Suprapubic skin (tissue), 4 donors: ENCODE measurements at places on chromosomes 1 and 21. TPM values are rescaled to one million over a fixed set of nuclear protein-coding genes. Genes with fewer than 3 reads are reported as not detected.

- H3K36me3 ChIP-seq, result no peaks in the 10 kb centered on the region
- peaks cover 5% of the 10 kb centered on the region for H3K27me3 ChIP-seq
- H3K4me1 ChIP-seq, result peaks cover 7% of the 10 kb centered on the region
- H3K27ac ChIP-seq, result no peak overlapping the region
- no peak overlapping the region for H3K4me3 ChIP-seq
These were observed 41.7 kb upstream of the RXRG start for GRCh38 chr1:165486663-165487062.

DNA sequence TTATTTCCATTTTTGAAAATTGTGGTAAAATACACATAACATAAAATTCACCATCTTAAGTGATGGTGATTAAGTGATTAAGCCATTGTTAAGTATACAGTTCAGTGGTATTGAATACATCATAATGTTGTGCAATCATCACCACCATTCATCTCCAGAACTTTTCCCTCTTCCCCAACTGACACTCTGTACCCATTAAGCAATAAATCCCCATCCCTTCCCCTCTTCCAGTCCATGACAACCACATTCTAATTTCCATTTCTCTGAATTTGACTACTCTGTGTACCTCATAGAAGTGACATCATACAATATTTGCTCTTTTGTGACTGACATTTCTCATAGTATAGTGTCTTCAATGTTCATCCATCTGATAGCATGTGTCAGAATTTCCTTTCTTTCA, 124.8 kb downstream of the DISC1 start:
- H3K4me3 ChIP-seq, result no peak overlapping the region
- no peak for DNase-seq

GRCh38 chr1:172180501-172181285, 239.8 kb upstream of the C1orf105 start:
- H3K27me3 ChIP-seq, result no peaks in the 10 kb centered on the region
- H3K4me3 ChIP-seq, result peak overlapping the region; percentile 21
- DNase-seq, result no peak
- H3K27ac ChIP-seq, result peak overlapping the region; percentile 82

DNA sequence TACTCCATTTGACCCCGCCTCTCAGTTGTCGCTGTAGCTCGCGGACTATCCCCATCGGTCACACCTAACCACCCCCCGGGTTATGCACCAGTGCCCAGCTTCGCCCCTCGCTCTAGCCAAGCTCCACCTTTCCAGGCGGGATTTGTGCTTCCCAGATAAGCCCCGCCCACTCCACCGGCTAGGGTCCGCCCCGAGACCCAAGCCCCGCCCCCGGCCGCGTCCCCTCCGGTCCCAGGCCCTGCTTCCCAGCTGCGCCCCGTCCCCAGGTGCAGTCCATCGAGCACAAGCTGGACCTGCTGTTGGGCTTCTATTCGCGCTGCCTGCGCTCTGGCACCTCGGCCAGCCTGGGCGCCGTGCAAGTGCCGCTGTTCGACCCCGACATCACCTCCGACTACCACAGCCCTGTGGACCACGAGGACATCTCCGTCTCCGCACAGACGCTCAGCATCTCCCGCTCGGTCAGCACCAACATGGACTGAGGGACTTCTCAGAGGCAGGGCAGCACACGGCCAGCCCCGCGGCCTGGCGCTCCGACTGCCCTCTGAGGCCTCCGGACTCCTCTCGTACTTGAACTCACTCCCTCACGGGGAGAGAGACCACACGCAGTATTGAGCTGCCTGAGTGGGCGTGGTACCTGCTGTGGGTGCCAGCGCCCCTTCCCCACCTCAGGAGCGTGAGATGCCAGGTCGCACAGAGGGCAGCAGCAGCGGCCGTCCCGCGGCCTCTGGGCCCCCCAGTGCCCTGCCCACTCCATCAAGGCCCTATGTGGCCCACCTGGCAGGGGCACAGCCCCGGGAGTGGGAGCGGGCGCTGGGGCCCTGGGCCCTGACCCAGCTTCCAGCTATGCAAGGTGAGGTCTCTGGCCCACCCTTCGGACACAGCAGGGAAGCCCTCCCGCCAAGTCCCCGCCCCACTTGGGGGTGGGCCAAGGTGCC, 23.9 kb downstream of the CITED4 start:
- no peaks in the 10 kb centered on the region for H3K4me1 ChIP-seq
- H3K27ac ChIP-seq, result no peak overlapping the region
- no peak overlapping the region for H3K4me3 ChIP-seq
- peaks cover 9% of the 10 kb centered on the region for H3K27me3 ChIP-seq
- DNase-seq, result no peak

DNA sequence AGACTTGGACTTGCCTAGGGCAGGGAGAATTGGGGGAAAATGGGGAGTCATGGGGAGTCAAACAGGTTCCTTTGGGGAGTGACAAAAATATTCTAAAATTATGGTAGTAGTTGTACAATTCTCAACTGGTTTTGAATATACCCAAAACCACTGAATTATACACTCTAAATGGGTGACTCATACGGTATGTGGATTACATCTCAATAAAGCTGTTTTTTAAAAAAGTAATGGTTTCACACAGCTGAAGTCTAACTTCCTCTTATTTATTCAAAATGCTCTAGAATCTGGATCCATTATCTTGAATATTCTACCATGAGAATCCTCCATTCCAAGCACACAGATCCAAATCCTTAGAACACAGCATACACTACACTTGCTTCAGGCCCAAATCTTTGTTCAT, 11.1 kb downstream of the EIF4G3 start:
- H3K27ac ChIP-seq, result no peak overlapping the region
- peaks cover 15% of the 10 kb centered on the region for H3K36me3 ChIP-seq
- peaks cover 11% of the 10 kb centered on the region for H3K4me1 ChIP-seq
- no peak overlapping the region for H3K4me3 ChIP-seq
- no peaks in the 10 kb centered on the region for H3K27me3 ChIP-seq
- DNase-seq, result no peak

DNA sequence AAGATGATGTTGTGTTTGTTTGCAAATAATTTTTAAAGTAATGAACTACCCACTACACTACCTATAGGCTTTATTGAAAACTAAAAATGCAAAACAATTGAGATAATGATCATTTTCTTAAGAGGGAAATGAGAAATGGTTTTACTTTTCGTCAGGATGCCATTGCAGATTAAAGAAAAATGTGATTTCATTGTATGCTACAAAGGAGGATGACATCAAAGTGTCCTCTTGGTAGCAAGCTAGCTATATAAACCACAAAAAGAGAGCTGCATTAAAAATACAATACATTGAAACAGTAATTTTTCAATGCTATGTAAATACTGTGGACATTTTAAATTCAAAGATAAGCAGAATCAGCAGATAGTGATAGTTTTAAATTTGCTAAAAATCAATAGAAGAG, 87.5 kb upstream of the DPYD start:
- H3K36me3 ChIP-seq, result no peaks in the 10 kb centered on the region
- DNase-seq, result no peak
- no peaks in the 10 kb centered on the region for H3K27me3 ChIP-seq

DNA sequence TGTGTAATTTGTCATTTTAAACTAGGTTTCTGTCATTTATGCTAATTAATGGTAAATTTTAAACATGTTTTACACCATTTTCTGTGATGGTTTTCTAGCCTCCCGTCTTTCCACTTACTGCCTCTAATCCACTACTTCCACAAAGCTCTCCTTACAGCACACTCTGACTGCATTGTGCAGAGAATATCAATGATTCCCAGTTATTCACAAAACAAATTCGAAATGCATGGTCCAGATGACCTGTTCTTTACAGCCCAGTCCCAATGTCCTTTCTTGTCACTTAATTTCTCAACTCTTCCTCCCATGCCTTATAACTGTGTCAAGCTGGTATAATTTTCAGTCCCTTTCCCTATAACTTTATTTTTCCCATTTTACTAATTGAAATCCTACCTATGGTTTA, 770.5 kb downstream of the USP25 start:
- no peak overlapping the region for H3K27ac ChIP-seq
- H3K36me3 ChIP-seq, result no peaks in the 10 kb centered on the region
- DNase-seq, result no peak
- no peaks in the 10 kb centered on the region for H3K27me3 ChIP-seq

DNA sequence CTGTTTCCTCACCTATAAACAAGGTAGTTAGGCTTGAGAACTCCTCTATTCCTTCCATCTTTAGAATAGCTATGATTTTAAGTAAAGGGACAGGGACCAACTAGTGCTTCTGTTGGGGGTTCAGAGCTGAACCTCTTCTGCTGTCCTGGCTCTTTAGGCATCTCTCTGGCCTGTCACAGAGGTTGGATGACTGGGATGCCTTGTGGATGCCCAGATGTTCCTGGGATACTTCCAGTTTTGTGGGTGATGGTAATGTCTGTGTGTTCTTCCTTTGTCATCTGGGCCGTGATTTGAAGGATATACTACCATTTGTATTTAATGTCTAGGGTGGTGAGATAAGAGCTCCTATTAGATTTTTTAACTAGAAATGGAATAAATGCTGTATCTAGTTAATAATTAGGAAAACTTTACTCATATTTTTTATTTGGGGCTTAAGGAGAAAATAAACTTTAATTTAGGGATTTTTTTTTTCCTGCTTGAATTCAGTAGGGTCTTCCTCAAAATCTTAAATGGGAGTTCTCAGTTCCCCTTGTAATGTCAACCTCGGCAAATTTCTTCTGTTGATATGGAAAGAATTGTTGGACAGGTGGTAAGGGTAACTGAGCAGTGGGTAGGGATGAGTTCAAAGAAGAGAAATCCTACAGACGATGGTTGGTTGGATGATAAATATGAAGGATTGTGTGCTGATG, 47.2 kb downstream of the LAMC1 start:
- no peak overlapping the region for H3K27ac ChIP-seq
- no peaks in the 10 kb centered on the region for H3K27me3 ChIP-seq

The CYP4A11 gene
- 0.32 TPM for total RNA-seq

The SGIP1 gene
- total RNA-seq, result 0.72 TPM

The BSND gene
- total RNA-seq, result not detected

The CRABP2 gene
- total RNA-seq, result 98.0 TPM
